ENCODE measurements at places on chromosomes 3 and 15.

GRCh38 chr15:75034615-75035014, 11.2 kb downstream of the PPCDC start:
- DNase-seq: no peak

GRCh38 chr3:187450431-187451190, 82.4 kb downstream of the RTP4 start:
- no peak for DNase-seq

GRCh38 chr15:45234562-45235235, 17.3 kb upstream of the SLC28A2 start:
- no peak for DNase-seq

DNA sequence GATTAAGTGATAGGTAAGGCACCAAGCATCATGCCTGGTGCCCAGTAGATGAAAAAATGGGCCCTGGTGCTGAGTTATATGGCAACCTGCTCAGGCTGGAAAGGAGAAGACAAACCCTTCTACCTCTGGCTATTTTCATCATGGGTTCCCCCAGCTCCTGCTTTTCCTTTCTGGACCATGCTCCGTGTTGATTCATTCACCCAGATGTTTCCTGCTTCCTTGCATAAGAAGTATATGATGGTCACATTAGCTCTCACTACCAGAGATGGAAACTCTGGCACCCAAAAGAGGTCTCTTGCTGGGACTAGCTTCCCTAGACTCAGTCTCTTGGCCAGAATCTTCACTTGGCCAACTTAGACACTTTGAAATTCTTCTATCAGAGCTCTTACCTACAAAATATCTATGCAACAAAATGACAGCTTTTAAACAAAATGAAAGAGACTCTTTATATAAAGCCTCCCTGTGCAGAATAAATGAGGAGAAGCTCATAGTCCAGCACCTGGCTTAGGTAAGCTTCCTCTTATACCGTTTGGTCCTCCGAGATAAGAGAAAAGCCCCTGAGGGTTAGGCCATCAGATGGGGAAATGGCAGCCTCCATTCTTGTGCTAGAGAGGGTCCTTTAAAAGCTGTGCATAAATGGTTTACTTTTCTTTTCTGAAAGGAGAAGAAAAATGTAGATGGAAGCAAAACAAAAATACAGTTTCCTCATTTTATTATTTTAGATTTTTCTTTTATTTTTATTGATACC, 46.8 kb upstream of the MCF2L2 start:
- DNase-seq: no peak

DNA sequence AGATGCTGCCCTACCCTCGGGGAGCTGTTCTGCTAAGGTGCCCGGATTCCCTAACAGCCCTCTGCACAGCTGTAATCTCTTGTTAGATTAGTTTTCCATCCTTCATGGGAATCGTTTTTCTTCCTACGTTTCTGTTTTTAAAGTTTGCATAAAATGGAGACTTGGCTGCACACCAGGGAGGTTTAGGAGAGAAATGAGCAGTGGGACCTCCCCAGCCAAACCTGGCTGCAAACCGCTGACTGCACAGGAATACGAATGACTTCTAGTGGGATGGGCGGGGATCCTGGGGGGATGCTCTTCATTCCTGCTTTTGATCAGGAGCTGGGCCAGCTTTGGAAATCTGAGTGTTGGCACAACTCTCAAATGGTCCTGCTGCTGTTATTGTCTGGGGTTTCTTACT, 77.5 kb downstream of the THSD4 start:
- DNase-seq: no peak

DNA sequence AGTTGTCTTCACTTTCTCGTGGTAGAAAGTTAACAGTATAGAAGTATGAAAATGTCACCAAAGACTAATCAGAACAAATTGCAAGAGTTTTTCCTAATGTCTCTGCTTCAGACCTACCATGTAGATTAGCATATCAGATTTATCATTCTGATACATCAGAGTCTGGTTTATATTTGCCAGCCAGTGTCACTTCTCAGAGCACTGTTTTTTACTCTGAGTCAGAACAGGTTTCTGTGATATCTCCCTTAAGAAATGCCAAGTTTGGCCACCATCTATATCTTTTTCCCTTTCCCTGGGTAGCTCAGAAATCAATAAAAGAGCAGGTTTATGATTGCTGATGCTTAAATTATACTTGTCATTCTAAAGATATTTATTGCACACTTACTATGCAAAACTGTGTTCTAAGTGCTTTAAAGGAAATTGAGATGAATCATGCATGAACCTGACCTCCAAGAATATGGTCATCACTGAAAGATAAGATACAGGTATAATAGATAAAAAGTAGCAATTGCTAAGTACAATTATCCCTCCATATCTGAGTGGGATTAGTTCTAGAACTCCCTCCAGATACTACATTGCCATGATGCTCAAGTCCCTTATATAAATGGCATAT, 672.7 kb upstream of the NAALADL2 start:
- DNase-seq: no peak

- no peak for DNase-seq
Measured at GRCh38 chr15:59339252-59339672, 33.4 kb downstream of the MYO1E start.

DNA sequence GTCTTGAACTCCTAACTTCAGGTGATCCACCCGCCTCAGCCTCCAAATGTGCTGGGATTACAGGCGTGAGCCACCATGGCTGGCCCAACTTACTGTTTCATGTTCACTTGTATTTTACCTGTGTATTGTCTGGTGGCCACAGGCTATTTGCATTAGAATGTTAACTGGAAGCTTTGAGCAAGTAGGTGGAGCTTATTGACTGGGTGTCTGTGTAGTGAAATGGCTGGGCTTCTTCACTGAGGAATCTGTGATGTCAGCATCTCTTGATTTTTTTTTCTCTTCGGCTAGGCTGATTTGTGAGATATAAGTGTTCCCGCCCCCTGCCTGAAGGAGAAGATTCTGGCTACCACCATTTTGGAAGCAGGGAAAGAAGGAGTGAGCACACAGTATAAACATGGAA, 237.8 kb upstream of the PEX5L start:
- DNase-seq: no peak

- DNase-seq: no peak
Measured at GRCh38 chr3:57942872-57943283, 65.3 kb upstream of the FLNB start.

DNA sequence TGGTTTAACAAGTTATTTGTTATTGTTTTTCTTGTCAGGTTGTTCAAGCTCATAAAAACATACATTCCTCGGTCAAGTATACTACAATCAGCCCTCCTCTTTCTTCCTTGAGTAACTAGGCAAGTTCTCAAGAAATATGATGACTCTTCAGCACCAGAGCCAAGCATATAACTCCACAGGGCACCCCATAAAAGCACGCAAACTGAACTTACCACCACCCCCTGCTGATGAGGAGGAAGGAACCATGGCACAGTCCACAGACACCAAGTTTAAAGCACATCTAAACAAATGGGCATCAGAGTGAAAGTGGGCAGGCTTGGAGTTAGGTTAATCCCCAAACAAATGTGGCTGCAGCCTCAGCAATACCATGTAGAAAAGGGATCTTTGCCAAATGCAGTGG, 5.3 kb downstream of the IP6K2 start:
- DNase-seq: no peak

DNA sequence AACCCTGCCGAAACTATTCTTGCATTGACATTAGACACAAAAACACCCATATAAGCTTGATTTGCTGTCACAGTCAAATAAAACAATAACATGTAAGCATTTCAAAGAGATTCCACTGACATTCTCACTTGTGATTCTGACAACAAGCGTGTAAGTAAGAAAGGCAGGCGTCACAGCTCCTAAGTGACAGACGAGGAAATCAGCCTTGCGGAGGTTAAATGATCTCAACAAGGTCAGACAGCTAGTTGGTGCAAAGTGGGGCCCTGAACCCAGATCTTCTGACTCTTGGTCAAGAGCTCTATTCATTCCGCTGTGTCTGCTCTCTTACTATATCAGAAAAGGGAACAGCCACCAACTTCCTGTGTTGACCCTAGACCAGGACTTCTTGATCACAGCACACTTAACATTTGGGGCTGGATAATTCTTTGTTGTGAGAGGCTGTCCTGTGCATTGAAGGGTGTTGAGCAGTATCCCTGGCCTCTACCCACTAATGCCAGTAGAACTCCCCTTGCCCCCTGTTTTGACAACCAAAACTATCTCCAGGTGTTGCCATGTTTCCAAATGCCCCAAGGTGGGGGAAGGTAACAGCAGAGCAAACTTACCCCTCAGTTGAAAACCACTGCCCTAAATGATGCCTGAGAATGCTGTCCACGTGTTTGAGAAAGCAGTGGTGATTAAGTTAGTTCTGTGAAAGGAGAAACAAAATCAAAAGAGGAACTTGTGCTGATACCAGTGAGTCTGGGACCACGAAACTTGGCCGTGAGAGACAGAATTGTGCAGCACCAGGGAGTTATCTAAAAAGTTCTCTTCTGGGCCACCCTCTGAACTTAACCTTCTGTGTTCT, 86.1 kb downstream of the LIPC start:
- DNase-seq: no peak

DNA sequence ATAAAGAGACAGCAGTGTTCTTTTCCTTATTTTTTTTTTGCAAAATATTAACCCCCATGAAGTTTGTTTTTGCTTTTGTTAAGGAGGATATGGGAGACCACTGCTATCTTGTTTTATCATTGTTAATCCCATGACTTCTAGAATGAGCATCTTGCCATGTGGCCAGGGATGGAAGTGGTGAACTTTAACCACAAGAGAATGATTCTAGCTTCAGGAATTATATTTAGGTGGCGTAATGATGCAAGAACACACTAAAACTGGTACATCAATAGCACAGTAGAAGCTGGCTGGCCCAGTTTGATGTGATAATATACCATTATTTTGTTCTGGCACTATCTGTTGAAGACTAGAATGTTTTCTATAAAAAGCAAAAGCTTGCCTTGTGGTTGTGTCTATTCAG, 720.9 kb downstream of the GRM7 start:
- no peak for DNase-seq

DNA sequence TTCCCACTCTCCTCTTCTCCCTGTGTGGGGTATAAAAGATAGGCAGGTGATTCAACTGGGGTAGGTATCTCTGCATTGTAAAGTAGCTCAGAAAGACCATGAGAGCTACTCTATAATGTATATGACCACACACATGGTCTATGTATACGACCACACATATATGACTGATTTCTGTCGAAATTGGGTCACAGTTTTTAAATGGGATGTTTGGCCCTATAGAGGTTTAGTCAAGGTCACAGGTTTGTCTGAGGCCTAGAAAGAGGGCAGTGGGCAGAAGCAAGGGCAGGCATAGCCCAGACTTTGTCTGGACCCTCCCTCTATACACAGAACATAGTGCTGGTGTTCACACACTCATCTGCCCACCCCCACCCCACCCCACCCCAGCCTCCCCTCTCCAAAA, 4.4 kb downstream of the LAMP3 start:
- no peak for DNase-seq

DNA sequence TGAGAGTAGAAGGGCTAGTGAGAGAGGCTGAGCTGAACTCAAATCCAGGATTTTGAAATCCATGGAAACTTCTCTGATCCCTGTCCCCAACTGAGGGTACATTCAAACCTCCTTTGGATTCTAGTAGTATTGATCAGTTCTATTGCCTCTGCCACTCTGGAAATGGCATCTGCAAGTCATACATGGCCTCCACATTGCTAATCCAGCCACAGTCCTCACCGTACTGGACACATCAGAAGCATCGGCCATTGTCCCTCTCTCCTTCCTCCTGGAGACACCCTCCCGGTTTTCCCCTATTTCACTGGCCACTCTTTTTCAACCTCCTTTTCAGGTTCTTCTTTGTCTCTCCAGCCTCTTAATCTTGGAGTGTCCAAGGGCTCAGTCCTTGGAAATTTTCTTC, 66.9 kb downstream of the ETV5 start:
- DNase-seq: no peak

DNA sequence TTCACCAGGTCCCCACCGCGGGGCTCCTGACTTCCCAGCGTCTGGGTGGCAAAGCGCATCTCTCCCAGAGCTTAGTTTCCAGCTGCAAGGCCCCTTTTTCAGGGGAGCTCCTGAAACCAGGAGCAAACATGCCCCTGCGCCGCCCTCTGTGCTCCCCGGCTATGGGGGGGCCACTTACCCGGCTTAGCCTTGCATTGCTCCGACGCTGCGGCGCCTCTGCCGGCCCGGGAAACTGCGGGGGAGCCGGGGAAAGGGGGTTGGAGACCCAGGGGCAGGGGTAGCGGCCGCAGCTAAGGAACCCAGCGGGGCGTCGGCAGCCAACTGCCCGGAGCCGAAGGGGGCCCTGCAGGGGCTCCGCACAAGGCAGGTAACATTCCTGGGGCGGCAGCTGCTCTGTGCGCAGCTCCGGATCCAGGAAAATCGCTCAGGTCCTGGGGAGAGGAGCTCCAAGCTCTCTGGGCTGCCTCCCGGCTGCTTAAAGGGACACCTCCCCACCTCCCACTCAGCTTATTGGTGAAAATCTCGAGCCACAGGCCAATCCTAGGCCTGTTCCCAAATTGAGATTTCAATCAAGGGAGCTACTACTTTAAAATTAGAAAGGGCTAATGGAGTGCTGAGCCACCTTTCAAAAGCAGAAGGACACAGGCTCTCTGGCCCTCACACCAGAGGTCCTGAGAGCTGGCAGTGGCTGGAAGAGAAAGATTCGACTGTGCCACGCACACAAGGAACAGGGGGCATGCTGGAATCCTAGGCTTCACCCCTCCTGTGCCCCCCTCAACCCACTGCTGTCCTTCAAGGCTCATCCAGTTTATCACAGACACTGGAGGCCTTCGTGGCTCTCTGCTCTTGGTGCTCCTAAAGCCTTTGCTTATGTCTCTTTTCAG, 42.7 kb upstream of the PRICKLE2 start:
- no peak for DNase-seq

DNA sequence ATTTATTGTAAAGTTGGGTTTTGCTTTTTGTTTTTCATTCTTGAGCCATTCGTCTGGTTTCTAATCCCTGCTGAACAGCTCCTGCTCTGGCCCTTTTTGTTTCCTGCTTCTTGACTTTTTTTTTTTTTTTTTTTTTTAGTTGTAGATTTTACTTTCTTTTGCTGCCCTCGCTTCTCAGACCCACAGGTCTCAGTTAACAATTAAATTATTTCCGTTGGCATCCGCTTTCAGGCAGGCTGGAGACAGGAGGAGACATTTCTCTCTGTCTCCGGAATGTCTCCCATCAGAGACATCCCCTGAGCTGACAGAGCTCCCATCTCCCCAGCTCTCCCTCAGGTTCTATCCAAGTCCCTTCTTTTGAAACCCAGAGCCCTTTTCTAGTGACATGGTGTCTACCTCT, 68.6 kb downstream of the SLC6A6 start:
- no peak for DNase-seq

DNA sequence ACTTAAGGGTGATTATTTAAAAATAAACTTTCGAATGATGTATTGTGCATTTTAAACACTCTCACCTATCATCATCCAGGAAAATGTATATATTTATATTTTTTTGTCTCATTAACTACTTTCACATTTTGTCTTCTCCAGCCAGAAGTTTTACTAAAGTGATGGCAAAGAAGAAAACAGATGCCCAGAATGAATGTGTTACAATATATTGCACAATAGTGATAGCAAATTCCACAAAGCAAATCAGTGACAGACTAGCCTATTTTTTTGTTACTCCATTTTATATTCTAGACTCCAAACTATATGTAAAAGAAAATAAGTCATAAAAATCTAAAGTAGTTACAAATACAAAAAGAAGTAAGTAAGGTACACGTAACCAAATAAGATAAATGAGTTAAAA, 414.7 kb downstream of the EPHA3 start:
- no peak for DNase-seq

GRCh38 chr3:78729946-78730345, 1037.9 kb downstream of the ROBO1 start:
- no peak for DNase-seq
